ENCODE measurements at places on chromosomes 13 and 19. TPM values are rescaled to one million over a fixed set of nuclear protein-coding genes. Genes with fewer than 3 reads are reported as not detected.

DNA sequence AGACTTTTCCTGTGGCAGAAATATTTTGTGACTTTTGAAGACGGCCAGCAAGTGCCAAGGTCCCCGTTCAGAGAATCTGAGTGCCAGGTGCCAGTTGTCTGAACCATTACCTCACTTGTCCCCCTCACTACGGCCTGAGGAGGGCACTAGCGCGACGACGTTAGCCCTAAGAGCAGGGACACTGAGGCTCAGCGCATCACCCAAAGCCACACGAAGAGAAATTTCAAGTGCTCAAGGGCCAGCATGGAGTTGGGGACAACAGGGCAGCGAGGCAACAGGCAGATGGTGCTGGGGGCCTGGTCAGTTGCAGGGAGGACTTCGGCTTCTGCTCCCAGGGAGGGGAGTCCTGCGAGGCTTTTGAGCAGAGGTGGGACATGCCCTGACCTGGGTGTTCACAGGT is 9.5 kb upstream of the TYK2 start:
- DNase-seq, result no peak

DNA sequence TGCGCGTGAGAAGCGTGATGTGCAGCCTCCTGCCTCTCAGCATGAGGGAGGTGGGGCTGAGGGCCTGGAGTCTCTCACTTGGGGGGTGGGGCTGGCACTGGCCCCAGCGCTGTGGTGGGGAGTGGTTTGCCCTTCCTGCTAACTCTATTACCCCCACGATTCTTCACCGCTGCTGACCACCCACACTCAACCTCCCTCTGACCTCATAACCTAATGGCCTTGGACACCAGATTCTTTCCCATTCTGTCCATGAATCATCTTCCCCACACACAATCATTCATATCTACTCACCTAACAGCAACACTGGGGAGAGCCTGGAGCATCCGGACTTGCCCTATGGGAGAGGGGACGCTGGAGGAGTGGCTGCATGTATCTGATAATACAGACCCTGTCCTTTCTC is 8.7 kb downstream of the CD177 start:
- DNase-seq, result no peak

The ZNF763 gene
- polyA plus RNA-seq, result 2.4 TPM

DNA sequence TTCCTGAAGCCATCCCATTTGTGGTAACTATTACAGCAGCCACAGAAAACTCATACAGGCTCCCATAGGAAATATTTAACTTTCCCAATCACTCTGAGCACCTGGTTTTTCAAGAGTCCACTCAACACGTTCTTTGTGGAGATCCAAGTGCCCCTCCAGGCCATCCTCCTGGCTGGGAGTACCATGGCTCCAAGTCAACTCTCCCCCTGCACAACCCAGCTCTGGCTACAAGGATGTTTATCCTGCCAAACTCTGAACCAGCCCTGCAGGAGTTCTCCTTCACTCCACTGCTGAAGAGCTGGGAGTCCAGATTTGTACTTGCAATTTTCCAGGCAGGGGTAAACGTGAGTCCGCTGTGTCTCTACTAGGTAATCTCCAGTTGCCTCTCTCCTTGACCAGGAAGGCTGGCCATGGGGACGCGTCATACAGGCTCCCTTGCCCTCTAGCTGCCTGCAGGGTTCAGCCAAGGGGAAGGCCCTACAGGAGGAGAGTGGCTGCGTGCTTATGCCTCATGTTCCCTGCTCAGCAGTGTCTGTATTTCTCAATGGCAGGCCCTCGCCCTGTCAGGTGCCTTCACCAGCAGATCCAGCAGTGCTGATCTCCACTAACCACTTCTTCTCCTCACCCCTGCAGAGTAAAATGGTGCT is 29.9 kb upstream of the ARGLU1 start:
- DNase-seq, result no peak

- no peak for DNase-seq
These were observed 1.2 kb downstream of the PCDH9 start for GRCh38 chr13:67228916-67229315.

GRCh38 chr13:108786456-108787200 is 157.2 kb downstream of the MYO16 start:
- no peak for DNase-seq
